ENCODE measurements at places on chromosomes 2 and 18.

GRCh38 chr2:227472265-227473121 lies 537 bp downstream of the AGFG1 start:
- peak; percentile 34 for DNase-seq

- no peak for DNase-seq
Observed at GRCh38 chr2:120892967-120893667, 157.4 kb downstream of the GLI2 start.

GRCh38 chr18:34957119-34957863 lies 83.9 kb upstream of the MAPRE2 start:
- DNase-seq: no peak

DNA sequence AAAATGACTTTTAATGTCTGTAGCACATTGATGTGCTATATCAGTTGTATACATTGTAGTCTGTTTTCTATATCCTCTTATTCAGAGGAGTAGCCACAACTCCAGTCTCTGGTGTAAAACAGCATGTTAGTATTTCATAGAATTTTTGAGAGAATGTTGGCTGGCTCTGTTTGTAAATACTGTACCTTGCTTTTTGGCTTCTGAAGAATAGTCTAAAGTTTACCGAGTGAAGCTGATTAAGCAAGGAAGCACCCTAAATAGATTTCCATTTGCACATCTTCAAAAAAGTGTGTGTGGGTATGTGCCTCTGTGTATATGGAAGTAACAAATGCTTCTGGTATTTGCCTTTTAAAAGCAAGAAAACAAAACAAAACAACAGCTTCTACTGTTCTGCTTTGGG lies 50.5 kb downstream of the MAP4K4 start:
- no peak for DNase-seq

DNA sequence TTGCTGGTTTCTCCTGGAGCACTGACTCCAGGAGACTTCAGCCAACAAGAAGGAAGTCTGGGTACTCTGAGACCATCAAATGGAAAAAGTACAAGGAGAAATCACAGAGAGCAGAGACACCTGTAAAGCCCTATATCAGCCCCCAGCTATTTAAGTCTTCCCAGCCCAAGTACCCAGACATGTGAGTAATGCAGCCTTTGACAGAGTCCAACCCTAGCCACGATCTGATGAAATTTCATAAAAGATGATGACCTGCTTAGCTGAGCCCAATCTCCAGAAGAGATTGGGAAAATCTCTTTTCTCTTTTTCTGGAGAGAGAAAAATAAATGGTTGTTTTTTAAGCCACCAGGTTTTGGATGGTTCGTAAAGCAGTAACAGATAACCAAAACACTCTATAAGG lies 196.6 kb downstream of the NBAS start:
- no peak for DNase-seq

- DNase-seq: no peak
Observed at GRCh38 chr2:195318440-195319111, 338.4 kb upstream of the SLC39A10 start.

Measured in T-helper 22 cell (primary cell).